Lung microvascular endothelial cell (primary cell): ENCODE measurements at places on chromosomes 1 and 21.

DNA sequence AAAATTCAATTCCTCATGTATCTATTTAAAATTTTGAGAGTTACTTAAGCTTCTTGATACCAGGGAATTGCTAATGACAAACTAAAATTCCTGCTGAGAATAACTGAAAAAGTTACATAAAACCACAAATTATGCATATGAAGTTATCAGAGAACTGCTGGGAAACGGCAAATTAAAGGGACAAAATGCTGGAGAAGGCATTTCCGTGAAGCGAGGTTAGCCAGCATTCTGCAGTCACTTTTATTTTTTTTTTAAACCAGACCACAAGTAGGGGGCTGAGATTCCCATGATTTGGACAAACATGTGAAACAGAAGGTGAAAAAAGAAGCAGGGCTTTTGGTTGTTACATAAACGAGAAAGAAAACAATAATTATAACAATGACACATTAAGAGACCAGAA lies 737.6 kb upstream of the CHRM3 start:
- DNase-seq, result no peak

GRCh38 chr1:74468982-74469603 lies 43.3 kb downstream of the LRRC53 start:
- peak; percentile 39 for DNase-seq

DNA sequence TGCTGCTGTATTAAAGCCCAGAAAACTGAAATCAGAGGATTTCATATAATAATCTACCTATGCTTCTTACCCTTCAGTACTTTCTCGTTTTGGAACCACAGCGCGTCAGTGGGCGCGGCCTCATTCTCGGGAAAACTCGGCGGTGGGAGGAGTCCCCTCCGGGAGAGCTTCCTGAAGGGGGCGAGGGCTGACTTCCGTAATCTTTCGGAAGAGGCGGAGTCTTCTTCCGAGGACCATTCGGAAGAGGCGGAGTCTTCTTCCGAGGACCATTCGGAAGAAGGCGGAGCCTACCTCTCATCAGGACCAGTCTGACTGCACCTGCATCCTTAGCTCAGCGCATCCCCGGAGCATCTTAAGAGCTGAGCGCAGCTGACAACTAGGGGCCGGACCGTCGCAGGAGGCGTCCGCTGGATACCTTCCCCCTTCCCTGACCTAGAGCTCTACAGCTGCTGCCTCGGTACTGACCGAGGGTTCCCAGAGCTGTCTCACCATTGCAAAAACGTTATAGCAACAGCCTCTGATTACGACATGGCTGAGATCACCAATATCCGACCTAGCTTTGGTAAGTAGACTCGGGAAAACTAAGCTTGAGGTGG lies at the start of gene SYT11:
Gene SYT11 (plus strand): TSS at position 334 of the 596 bp plus-strand sequence. CDS start 195 bp downstream, at position 529.
- DNase-seq, result peak; percentile 95

GRCh38 chr1:54471588-54471987 lies 65.4 kb upstream of the SSBP3 start:
- no peak for DNase-seq

GRCh38 chr1:114355240-114355639 lies 155.8 kb downstream of the TRIM33 start:
- no peak for DNase-seq

GRCh38 chr21:18477043-18477442 lies 73.5 kb upstream of the TMPRSS15 start:
- DNase-seq, result no peak

GRCh38 chr21:17921579-17922530 lies 102.7 kb upstream of the C21orf91 start:
- DNase-seq, result peak; percentile 96

- DNase-seq, result no peak
These were observed 6.7 kb downstream of the AZIN2 start for GRCh38 chr1:33087677-33088076.

- DNase-seq, result no peak
These were observed 8.3 kb downstream of the WARS2 start for GRCh38 chr1:119132179-119132578.

DNA sequence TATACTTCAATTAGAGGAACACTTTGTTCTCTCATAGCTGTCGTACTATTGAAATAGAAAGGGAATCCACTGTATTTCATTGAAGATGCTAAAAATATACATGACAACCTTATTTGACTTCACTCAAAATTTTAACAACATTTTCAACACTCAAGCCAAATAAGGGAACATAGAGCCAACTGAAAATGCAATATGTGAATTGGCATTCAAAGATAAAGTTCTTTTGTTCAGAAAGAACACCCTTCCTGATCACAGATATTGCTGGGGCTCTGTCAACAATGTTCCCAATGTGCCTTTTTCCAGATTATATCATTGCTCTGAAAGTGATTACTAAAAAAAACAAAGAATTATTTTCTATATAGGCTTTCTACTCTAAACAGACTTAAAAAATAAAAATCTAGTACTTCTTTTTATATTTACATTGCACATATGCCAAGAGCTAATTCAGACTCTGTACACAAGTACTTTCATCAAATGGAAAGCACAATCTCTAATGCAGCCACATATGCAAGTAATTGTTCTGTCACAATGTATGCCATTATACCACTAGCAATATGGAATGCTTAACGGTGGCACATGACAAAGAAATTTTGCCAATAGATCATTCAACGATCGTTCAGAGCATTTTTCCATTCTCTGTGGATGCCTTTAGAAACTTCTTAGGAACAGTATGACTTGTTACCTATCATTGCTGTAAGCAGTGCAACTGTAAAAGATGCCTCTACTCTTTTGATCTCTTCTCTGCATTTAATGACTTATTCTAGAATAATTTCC lies 171.0 kb downstream of the EIF4G3 start:
- peak; percentile 40 for DNase-seq

- DNase-seq, result peak; percentile 74
These were observed 50.4 kb upstream of the RIPK4 start for GRCh38 chr21:41817228-41817627.

DNA sequence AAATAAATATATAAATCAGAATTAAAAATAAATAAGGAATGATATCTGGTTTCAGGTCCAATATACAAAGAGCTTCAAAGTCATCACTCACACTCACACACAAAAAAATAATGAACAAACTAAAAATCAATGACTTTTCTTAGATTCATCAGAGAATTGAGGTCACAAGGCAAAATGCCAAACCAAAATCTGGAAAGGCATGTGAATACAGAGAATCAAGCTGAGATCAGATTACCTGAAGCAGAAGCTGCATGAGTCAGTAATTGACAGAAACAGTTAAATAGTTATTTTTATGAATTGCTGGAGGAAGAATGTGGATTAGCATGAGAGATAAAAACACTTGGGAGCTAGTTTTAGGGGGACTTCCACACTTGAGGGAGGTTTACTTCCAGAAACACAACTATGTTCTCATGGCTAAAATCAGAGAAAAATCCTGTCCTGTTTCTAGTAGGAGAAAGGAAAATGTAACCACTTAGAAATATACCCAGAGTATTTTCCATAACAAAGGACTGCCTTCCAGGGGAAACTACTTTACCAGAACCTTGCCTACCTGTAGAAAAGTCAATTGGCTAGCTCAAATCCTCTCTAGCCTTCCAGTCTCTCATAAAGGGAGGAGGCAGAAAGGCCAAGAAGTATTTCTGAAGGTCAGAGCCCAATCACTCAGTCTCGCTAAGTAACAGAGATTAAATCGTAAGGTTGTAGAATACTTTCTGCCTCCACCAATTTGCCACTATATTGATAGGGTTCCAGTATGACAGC lies 536.6 kb upstream of the NR5A2 start:
- no peak for DNase-seq

- peak; percentile 37 for DNase-seq
These were observed 229.4 kb downstream of the PTPRU start for GRCh38 chr1:29465755-29466154.

GRCh38 chr1:205061665-205062069 lies 18.7 kb downstream of the CNTN2 start:
- peak; percentile 71 for DNase-seq

- no peak for DNase-seq
These were observed 501 bp upstream of the MRAP start for GRCh38 chr21:32298148-32298559.

GRCh38 chr1:215345766-215346165 lies 221.3 kb upstream of the KCTD3 start:
- no peak for DNase-seq

- peak; percentile 76 for DNase-seq
These were observed 6.6 kb downstream of the SGIP1 start for GRCh38 chr1:66540434-66541032.

- DNase-seq, result no peak
These were observed 396.6 kb downstream of the BRINP2 start for GRCh38 chr1:177567393-177567792.

DNA sequence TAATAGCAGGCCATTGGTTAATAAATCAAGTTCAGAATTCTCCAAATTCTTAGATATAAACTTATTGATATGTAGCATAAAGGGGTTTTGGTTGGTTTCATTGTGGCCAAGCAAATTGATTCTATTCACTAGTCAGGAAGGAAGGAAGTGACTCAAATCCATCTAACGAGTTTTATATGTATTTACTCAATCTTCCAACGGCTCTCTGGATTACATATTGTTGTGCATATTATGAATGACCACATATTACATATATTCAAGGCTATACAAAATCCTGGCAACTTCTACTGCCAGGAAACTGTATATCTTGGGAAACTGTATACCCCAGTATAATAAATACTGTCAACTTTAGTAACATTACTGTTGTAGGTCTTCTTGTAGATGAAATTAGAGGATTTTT lies 20.1 kb upstream of the PDE4B start:
- peak; percentile 41 for DNase-seq

GRCh38 chr1:13554798-13555197 lies 28.8 kb upstream of the PDPN start:
- no peak for DNase-seq

DNA sequence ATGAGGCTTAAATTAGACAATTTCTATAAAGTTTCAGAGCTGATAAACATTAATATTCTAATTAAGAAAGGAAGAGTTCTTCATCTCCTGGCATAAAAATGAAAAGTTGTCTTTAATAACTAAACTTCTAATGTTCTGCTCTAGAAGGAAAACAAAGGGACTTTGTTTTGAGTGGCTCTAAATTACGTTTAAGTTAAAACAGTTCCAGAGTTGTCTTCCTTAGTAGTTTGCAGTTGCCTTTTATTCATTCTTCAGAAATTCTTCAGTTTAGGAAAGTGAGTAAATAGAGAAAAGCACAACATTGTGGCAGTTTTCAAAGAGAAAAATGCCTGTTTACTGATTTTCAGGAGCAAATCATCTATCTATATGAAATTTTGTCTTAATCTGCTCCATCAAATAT lies 86.9 kb downstream of the TTC3 start:
- no peak for DNase-seq

DNA sequence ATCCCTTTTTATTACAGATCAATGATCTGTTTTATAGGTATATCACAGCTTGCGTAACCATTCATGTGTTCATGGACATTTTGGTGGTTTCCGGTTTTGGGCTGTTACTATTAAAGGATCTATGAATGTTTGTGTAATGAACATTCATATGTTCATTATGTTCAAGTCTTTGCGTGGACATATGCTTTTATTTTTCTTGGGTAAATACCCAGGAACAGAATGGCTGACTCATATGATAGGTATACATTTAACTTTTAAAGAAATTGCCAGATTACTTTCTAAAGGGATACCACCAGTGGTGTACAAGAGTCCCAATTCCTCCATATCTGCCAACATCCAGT lies 73.7 kb downstream of the SPATA46 start:
- DNase-seq, result no peak

DNA sequence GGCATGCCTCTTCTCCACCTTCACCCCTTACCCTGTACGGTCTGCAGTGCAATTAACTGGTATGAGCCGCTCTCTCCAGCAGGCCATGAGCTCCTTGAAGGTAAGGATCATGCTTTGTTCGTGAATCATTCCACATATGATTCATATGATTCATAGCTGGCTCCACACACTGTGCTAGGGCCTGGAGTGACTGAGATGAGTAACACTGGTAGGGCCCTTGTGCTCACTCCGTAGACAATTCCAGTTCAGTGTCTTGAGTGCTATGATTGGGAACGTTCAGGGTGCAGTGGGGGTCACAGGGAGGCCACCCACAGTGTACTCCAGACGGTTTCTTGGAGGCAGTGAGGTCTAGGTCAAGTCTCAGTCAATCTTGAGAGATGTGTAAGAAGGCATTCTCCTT lies 239.8 kb downstream of the LMX1A start:
- DNase-seq, result peak; percentile 32

DNA sequence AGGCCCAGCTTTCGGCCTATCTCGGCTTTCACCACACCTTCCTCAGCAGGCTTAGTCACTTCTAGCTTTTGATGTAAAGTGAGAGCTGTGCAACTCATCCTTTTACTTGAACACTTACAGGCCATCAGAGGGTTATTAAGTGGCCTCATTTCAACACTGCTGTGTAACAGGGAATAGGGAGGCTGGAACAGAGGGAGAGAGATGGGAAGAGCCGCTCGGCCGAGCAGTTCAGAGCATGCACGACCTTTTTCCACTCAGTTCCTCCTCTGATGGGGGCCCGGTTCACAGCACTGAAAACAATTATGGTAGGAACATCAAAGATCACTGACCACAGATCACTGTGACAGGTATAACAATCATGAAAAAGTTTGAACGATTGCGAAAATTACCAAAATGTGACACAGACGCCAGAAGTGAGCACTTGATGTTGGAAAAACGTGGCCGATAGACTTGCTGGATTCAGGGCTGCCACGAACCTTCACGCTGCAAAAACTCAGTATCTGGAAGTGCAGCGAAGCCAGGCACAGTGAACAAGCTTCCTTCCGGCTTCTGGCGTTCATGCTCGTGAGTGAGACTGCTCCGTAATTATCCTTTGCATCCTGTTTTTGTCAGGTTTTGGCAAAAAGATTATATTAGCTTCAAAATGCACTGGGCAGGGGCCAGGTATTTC lies 28.6 kb downstream of the AGPAT3 start:
- peak; percentile 94 for DNase-seq

DNA sequence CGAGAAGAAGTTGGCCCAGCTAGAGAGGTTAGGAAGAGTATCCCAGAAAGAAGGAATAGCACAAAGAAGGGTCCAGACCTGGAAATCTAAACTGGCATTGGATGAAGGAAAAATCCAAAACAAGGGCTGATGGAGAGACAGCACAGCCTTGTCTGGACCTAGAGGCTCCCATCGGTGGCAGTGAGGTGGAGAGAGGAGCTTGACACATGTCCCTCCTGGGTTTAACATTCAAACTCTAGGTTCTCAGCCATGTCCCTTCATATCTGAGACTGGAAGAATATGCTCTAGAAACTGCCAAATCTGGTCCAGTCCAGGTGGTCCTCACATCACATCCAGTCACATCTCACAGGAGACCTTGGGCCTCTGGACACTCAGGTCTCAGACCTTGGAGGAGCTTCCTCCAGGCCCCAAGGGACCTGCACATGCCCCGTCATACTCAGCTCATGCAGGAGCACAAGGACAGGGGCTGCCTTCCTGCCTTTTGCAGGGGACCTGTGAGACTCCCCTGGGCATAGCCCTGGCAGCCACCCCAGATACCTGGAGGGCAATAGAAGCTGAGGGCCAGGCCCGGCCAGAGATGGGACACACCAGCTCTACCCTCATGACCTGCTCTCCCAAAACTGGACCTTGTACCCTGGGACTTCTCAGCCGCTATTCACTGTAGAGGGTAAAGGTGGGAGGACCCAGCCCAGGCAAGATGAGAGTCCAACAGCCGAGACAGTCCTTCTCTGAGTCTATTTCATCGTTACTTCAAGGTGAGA lies 7.5 kb downstream of the TMEM125 start:
- no peak for DNase-seq
